ENCODE measurements at places on chromosomes 5 and 9.

GRCh38 chr9:133677126-133678010 is 41.2 kb downstream of the DBH start:
- DNase-seq: peak; percentile 90

DNA sequence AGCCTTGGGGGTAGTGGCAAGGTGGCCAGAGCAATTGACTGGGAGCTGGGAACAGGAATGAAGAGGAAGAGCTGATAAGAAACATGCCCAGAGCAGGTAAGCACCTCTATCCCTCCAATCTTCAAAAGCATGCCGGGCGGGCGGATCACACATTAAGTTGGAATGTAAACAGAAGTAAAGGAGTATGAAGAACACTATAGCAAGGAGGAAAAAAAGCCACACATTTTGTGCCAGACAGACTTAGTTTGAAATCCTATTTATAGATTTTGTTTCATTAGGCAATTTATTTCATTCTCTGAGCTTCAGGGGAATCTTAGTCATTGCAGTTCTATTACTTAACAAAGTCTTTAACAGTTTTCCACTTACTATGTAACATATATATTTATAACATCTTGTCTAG is 173.9 kb upstream of the TNC start:
- DNase-seq: no peak

DNA sequence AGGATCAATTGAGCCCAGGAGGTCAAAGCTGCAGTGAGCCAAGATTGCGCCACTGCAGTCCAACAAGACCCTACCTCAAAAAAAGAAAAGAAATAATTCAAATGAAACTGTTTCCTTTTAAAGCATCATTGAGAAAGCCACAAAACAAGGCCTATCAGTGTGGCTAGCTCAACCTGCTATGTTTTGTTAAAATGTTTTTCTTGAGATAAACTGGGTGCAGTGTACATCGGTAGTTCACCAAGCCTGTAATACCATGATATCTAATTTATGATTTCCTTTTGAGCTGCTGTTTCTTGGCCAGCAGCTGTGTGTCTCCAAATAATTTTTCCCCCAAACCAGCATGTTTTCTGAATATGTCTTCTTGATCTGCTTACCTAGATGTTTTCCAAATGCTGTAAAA is 97.3 kb upstream of the GOLGA1 start:
- DNase-seq: no peak

DNA sequence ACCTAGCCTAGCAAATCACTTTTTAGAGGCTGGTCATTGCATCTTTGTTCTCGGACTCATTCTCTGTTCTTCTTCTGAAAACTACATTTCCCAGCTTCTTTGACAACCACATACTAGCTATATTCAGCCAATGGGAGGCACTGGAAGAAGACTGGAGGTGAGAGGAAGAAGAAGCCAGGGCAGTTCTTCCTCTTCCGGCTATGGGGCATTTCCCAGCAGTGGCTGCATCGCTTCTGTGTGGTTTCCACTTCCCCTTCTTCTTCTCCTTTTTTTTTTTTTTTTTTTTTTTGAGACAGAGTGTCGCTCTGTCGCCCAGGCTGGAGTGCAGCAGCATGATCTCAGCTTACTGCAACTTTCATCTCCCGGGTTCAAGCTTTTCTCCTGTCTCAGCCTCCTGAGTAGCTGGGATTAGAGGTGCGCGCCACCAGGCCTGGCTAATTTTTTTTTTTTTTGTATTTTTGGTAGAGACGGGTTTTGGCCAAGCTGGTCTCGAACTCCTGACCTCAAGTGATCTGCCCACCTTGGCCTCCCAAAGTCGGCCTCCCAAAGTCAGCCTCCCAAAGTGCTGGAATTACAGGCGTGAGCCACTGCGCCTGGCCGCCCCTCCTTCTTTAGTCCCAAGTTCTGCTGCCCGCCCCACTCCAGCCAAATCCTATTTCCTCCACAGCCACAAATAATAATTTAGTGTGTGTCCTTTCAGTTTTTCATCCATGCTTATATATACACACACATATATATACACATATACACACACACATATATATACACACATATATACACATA is 6.9 kb upstream of the UBAP1 start:
- DNase-seq: peak; percentile 78

GRCh38 chr9:316382-316965 is 101.8 kb downstream of the DOCK8 start:
- no peak for DNase-seq

- DNase-seq: no peak
Observed at GRCh38 chr9:86262492-86262891, 3.0 kb upstream of the C9orf153 start.

GRCh38 chr5:107451028-107451427 is 219.7 kb downstream of the EFNA5 start:
- no peak for DNase-seq

DNA sequence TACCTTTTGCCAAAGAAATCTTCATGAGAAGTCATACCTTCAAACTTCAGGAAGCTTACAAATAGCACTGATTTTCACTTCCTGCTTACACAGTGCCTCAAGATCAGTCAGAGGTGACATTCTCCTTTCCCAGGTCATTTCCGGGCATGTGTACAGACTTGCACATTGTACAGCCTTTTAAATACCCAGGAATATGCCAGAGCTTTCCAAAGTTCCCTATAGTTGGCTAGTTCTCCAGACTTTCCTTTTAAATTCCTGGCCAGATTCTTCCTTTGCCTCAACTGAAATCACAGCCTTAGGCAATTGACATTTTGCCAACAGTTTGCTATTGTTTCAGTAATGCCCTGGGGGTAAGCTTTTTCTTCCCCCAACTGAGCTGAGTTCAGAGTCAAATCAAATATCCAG is 47.2 kb downstream of the RFX3 start:
- DNase-seq: no peak

GRCh38 chr9:8140557-8140956 is 341.0 kb upstream of the DMAC1 start:
- DNase-seq: no peak

DNA sequence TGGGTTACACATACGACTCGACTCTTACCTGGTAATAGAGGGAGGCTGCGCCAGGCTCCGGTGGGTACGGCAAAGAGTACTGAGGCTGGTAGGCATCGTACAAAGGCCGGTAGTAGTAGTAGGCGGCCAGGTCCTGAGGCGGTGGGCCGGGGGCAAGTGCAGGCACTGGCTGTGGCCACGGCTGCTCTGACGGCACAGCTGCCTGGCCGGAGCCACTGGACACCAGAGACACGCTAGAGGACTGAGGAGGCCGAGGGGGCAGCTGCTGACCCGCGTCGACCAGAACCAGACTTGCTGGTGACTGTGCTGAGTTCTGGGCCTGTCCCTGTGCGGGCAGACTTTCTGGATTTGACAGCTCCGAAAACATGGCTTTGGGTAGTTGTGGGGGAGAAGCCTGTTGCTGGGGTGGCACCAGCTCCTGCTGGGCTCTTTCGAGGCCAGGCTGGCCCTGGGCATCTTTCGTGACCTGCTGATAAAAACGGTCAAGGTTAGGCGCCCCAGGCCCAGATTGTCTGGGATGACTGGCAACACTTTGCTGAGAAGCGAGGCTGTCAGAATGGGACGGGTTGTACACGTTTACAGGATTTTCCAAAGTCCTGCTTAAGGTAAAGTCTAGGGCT is 8.7 kb downstream of the SEC16A start:
- DNase-seq: no peak

GRCh38 chr5:110899566-110900412 is 161.0 kb downstream of the SLC25A46 start:
- no peak for DNase-seq

DNA sequence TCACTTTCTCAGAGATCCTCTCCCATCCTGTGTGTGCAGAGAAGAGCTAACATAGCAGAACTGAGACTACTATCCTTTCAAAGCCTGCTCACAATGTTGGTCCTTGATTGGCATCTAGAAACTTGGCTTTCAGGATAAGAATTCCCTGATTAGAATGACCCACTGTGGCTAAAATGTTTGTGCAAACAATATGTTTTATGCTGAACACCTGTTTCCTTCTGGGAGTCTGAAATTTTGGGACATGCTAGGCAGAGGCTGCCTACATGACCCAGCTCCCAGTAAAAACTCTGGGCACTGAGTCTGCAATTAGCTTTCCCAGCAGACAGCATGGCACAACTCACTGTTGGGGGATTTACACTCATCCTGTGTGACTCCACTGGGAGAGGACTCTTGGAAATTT is 78.9 kb downstream of the CFAP95 start:
- no peak for DNase-seq

- DNase-seq: no peak
Observed at GRCh38 chr9:95206143-95206542, 111.4 kb downstream of the FANCC start.

Measured in activated CD8-positive, alpha-beta memory T cell treated with anti-CD3 and anti-CD28 coated beads, Interleukin-2, amount 10 ng/mL, durations not matched to agents 7 days and 5 days (primary cell).